ENCODE measurements at places on chromosomes 1 and 21.

- DNase-seq = no peak
Observed at GRCh38 chr1:211928993-211929637, 98.6 kb upstream of the LPGAT1 start.

DNA sequence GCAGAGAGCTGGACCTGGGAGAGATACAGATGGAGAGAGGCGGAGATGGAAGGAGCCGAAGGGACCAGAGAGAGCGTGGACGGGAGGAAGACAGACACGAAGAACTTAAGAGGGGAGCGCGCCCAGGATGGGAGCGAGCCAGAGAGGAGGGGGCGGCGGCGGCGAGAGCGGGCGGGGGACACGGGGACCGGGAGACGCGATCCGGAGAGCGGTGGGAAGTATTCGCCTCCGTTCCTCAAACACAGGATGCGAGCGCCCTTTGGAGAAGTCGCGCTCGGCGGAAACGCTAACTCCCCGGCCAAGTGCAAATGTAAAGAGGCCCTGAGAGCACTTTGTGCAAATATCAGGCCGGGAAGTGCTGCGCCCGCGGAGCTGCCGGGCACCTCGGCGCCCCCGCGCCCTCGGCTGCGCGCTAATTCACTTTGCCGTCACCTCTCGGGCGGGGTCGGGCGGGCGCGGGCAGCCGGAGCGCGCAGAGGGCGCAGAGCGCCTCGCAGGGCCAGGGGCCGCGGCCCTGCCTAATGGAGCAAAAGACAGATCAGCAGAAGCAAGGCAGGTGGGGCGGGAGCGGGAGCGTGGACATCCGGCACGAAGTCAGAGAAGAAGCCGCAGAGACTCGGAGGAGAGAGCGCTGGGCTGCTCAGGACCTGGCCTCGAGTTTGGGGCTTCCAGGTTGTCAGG lies 281.2 kb downstream of the RRAGC start:
- no peak for DNase-seq

DNA sequence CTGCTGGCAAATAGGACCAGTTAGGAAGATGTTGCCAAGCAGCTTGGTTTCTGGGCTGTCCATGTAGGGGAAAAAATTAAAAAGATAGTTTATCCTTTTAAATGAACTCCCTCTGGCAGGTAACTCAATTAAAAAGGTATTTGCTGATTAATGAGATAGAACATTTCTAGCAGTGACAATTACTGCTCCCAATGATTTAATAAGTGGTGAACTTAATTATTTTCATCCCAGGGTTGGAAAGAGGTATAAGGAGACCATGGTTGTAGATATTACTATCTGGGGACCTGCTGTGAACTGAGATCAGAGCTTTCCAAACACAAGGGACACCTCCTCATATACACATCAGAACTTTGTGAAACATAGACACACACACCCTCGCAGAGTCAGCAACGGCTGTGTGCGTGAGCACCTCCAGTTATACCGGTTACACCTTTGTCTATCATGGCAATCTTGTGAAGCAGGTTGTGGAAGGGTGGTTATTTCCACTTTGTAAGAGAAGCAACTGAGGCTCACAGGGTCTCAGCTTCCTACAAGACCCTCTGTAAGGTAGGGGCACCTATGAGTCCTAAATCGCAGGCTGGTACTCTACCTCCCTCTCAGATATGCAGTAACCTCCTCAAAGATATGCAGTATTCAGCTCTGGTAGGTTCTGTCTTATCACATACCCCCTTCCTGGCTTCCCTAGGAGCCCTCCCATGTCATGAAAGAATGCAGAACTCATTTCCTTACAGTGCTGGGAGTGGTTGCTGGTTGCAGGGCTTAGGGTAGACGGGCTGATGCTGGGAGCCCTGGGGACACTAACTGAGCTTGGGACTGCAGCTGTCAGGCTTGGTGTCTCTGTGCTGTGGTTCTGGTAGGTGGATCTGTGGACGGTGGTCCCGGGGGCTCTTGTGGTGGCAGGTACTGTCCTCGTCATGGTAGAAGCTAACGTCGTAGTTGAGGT lies 18.5 kb upstream of the MAGOH start:
- DNase-seq = no peak

- no peak for DNase-seq
Observed at GRCh38 chr1:201251851-201252430, 31.4 kb upstream of the PKP1 start.

DNA sequence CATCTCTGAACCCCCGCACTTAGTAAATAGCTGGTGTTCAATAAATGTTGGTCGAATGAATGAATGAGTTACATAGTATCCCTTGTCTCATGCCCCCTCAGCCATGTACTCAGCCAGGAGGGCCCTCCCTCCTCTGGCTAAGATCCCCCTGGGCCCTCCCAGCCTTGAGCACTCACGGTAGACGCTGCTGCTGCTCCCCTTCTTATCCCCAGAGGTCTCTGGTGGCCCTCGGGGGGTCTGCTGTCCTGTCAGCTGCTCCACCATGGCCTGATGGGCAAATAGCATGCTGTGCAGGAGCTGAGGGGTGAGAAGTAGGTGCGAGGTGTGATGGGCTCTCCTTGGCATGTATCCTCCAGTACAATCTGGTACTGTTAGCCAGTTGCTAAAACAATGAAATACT lies 1.9 kb downstream of the ETV3L start:
- DNase-seq = no peak

GRCh38 chr1:7885513-7886404 lies 32.9 kb upstream of the UTS2 start:
- no peak for DNase-seq

DNA sequence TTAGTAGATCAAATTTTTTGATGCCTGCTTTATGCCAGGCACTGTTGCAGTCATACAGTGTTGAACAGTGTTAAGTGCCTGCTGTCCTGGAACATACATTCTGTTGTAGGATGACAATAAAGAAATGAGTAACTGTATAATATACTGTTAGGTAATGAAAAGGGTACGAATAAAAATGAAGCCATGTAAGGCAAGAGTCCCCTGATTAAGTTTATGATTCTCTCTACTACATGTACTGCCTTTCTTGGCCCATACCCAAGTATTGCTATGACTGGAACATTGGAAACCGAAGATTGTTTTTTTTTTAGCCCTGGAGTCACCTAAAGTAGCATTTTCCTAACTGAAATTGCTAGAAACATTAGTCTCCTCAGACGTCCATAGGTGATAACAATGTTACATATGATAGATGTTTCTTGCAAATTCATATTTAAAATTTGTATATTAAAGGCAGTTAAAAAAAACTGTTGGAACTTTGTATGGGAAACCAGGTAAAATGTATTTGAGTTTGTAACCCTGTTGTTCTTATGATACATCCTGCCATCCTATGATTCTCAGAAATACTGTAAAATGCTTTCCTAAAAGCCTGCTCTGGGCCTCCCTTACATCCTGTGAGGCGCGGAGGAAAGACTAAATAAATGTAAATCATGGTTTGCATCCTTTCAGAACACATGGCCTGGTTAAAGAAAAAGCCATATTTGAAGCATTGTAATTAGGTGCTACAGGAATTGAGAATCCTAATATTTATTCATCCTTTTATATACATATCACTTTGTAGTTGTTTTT lies 5.8 kb downstream of the ATP5PB start:
- DNase-seq = no peak

GRCh38 chr1:224114787-224115175 lies 870 bp downstream of the FBXO28 start:
- no peak for DNase-seq

DNA sequence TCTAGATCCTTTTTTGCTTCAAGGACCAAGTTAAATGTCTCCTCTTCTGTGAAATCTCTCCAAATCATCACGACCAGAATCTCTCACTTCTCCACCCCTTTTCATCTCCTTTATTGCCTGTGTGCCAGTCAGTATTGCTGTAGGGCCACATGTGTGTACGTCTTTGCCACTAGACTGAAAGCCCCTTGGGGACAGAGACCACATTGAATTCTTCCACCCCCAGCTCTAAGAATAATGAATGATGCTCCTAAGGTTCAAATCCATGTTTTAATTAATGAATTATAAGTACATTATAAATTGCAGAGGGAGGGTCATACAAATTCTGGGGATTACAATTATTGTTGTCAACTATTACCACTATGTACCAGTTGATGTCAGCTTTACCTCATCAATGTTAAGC lies 343.8 kb downstream of the USP25 start:
- DNase-seq = no peak

- no peak for DNase-seq
Observed at GRCh38 chr1:219090607-219091006, 83.1 kb upstream of the LYPLAL1 start.

DNA sequence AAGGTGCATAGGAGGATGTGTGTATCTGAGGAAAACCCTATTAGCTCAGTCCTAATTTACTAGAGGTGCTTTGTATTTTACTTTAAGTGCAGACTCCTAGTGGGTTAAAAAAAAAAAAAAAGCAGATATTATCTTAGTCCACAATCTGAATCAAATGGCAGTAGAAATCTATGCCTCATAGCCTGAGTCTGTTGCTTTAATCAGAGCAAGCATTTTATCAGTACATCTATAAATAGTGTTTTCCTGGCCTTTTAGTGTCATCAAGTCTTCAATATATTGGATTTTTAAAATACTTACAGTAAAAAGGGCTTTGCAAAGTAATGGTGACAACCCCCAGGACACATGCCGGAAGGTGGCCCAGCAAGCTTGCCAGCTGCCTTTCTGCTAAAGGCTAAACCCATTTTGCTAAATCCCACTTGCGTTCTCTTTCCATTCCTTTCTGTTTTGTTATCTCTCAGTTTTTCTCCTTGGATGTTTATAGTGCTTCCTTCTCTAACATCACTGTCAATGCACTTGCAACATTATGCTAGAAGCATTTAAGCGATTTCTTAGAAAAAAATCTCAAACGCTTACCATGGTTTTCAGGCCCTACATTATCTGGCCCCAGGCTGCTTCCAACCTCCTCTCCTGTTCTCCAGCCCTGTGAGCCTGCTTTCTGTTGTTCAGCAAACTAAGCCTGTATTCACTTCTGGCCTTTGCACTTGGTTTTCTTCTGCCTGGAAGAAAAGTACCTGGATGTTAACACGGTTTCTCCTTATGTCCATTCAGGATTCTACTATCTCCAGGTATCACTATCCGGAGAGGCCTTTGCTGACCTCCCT lies 206.3 kb downstream of the PDE4B start:
- no peak for DNase-seq

Measured in effector memory CD4-positive, alpha-beta T cell (primary cell).